Hippocampal formation (tissue), 2 donors: ENCODE measurements at places on chromosomes 5 and 9.

DNA sequence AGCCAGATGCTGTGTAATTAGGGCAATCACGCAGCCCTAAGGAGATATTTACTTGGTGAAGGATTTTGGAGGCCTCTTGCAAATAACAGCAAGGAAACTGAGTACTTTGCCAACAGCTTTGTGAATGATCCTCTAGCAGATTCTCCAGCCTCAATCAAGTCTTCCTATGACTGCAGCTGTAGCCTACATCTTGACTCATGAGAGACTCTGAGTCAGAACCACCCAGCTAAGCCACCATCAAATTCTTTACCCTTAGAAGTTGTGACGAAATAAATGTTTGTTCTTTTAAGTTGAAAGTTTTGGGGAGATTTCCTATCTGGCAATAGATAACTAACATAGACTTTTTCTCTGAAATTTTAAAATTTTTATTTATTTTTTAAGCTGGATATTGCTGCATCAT lies 237.6 kb upstream of the CCNH start:
- DNase-seq = no peak

DNA sequence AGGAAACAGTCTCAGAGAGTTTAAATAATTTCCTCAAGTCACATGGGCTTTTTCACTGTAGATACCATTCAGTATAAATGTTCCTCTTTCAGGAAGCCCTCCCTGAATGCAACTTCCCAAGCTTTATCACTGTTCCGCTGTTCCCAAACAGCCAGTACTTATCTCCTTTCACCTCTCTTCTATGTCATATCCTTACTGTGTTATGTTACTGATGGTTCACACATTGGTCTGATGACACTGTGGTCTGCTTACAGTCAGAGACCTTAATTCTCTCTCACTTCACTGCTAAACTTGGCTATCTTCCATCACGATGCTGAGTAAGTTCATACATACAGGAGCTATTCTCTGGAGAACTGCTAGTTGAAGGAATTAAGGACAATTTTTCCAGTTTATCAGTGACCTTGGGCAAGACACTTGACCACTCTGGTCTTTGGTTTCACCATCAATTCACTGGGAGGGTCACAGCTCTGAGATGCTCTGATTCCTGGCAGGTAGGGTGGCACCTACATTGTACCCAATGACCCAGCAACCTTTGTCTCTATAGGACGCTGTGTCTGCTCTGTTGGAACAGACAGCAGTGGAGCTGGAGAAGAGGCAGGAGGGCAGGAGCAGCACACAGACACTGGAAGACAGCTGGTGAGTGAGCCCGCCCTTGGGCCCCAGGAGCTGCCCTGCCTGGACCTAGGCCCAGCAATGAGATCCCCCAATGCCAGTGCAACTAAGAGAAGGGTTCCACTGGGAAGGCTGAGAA lies 42.1 kb upstream of the RARS1 start:
- DNase-seq = no peak

- DNase-seq = no peak
Measured at GRCh38 chr9:112007575-112008240, 111.1 kb downstream of the UGCG start.

- DNase-seq = peak; percentile 47
Measured at GRCh38 chr5:170278611-170279458, 18.7 kb downstream of the LCP2 start.

- peak; percentile 59 for DNase-seq
Measured at GRCh38 chr9:106920701-106921283, 57.8 kb downstream of the ZNF462 start.

DNA sequence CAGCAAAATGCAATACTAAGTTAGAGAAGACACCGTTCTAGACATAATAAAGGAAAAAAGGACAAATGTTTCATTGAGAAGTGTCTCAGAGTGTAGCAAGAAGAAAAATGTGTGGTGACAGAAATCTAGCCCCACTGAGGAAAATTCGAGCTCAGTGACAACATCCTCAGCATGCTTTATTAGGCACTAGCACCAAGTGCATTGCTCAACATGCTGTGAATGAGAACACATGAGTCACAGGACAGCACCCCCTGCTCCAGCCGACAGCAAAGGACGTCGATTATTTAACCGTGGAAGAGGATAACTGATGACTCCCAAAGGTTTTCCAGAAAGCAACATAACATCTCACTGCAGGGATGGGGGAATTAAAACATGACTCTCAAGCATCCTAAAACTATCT lies 182.7 kb downstream of the GNAQ start:
- DNase-seq = no peak

- DNase-seq = no peak
Measured at GRCh38 chr5:7405277-7405676, 9.3 kb downstream of the ADCY2 start.

GRCh38 chr5:36238502-36239295 lies 3.0 kb downstream of the NADK2 start:
- DNase-seq = no peak

- DNase-seq = no peak
Measured at GRCh38 chr5:109947667-109948066, 257.9 kb downstream of the MAN2A1 start.

- DNase-seq = no peak
Measured at GRCh38 chr9:33164138-33164809, 2.9 kb downstream of the B4GALT1 start.

DNA sequence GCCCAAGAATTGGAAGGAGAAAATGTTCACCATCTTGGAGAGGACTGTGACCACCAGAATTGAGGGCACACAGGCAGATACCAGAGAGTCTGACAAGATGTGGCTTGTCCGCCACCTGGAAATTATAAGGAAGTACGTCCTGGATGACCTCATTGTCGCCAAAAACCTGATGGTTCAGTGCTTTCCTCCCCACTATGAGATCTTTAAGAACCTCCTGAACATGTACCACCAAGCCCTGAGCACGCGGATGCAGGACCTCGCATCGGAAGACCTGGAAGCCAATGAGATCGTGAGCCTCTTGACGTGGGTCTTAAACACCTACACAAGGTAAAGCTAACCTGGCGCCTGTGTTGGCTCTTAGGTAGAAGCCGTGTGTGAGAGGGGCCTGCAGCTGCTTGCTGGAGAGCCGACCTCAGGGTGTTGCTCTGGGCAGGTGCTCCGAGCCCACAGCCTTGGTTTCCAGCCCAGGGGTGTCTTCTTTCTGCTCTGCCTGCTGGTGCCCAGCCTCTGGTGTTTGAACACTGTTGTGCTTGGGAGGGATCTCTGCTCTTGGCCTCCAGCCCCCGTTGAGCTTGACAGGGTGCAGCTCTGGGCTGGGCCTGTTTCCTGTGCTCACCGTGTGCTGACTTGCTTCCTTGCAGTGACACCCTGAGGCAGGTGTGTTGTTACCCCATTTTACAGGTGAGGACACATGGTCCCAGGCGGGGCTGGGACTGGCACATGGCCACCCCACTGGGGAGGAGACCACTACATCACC lies 10.9 kb downstream of the EXOC3 start:
- no peak for DNase-seq

- DNase-seq = peak; percentile 55
Measured at GRCh38 chr9:15509931-15510788, 610 bp downstream of the PSIP1 start.

GRCh38 chr5:91189480-91190313 lies 193.4 kb downstream of the ARRDC3 start:
- no peak for DNase-seq

DNA sequence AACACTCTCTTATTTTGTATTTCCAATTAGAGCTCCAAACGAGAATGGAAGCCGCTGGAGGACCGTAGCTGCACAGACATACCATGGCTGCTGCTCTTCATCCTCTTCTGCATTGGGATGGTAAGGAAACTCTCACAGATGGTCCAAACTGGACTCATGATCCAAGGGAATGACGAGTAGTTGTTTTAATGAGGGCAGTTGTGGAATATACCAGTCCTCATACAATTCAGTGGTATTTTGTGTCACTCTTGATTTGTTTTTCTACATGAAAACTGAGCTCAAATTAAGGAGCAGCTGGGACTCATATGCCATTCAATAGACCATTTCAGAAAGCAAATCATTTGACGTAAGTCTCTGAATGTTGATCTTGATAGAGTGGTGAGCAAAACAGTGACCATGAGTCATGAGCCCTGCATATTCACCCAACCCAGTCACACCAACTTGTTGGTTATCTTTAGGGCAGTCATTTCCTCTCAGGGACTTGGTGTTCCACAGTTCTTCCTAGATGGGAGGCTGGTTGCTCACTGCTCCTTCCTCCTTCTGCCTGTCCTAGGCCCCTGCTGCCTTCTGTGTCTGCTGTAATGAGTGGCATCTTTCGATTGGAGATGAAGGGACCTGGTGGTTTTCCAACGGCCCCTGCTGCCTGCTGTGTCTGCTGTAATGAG lies 54.9 kb downstream of the SLC44A1 start:
- DNase-seq = peak; percentile 31

- DNase-seq = no peak
Measured at GRCh38 chr9:127175319-127175715, 52.9 kb upstream of the ANGPTL2 start.

- no peak for DNase-seq
Measured at GRCh38 chr5:136094913-136095641, 37.6 kb upstream of the SMAD5 start.

- DNase-seq = no peak
Measured at GRCh38 chr9:90979138-90979551, 177.5 kb downstream of the SYK start.

DNA sequence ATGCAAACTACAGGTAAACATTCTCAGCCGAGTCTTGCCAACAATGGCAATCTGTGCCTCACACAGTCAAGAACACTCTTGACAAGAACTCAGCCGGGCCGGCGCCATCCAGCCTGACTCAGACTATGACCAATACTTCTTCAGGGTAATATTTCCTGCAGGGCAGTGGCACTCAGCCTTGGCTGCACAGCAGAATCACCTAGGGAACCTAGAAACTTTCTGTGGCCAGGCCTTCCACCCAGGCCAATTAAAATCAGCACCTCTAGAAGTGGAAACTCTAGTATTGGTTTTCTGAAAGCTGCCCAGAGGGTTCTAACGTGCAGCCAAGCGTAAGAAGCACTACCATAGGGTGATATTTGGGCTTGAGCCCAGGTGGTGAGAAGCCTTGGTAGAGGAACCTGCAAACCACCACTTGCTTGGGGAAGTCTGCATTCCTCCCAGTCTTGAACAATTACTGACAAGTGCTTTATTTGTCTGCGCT lies 120.6 kb downstream of the TTLL11 start:
- DNase-seq = no peak

- DNase-seq = no peak
Measured at GRCh38 chr5:147072622-147073021, 162.2 kb upstream of the STK32A start.

GRCh38 chr5:102313912-102314311 lies 17.8 kb upstream of the SLCO4C1 start:
- no peak for DNase-seq

- no peak for DNase-seq
Measured at GRCh38 chr5:22910523-22910922, 57.4 kb upstream of the CDH12 start.

- DNase-seq = no peak
Measured at GRCh38 chr9:2502760-2503159, 118.8 kb upstream of the VLDLR start.

DNA sequence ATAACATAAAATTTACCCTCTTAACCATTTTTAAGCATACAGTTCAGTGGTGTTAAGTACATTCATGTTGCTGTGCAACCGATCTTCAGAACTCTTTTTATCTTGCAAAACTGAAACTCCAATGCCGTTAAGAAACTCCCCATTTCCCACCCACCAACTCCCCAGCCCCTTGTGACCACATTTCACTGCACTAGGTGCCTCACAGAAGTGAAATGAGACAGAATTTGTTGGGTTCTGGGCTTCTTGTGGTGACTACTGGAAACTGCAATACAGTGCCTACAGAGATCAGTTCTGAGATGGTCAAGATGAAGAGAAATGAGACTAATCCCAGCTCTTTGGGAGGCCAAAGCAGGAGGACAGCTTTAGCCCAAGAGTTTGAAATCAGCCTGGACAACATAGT lies 202.1 kb upstream of the SLC30A5 start:
- no peak for DNase-seq

DNA sequence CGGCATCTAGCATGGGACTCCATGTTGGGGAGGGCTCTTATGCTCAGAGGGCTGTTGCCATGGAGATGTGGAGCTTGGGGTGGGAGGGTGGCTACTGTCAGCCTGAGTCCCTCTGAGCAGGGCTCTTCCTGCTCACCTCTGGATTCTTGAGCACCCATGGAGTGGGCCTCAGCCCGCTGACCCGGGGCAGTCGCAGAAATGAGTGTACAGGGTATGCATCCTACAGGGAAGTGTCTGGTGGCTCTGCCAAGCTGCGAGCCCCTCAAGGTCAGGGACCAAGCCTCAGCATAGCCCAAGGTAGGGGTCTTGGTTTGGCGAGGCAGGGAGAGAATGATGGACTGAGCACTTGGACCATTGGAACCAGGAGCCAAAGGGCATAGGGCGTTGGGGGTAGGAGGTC lies 104.1 kb downstream of the DAB2IP start:
- DNase-seq = no peak

GRCh38 chr5:91136271-91136670 lies 246.8 kb downstream of the ARRDC3 start:
- DNase-seq = no peak

DNA sequence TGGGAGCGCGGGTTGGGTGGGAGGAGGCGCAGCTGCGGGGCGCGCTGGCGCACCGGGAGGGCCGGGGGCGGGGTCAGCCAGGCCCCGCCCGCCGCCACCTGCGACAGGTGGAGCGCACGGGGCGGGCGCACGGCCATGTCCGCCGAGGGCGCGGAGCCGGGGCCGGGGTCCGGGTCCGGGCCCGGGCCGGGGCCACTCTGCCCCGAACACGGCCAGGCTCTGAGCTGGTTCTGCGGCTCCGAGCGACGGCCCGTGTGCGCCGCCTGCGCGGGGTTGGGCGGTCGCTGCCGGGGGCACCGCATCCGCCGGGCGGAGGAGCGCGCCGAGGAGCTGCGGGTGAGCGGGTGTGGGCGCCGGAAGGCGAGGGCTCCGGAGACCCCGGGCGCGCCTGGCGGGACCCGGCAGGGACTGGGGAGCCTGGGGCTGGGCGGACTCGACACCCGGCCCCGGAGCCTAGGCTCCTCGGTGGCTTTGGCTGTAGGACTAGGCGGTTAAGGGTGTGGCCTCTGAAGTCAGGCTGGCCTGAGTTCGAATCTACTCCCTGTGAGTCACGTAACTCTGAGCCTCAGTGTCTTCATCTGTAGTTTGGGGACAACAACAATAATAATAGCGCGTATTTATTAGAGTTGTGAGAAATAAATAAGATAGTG lies at the start of gene BSPRY:
TSS of gene BSPRY (plus strand) at position 97 of the 650 bp plus-strand sequence. CDS start at position 136, 39 bp downstream.
- DNase-seq = no peak
